ENCODE measurements at places on chromosomes 5 and 9.

DNA sequence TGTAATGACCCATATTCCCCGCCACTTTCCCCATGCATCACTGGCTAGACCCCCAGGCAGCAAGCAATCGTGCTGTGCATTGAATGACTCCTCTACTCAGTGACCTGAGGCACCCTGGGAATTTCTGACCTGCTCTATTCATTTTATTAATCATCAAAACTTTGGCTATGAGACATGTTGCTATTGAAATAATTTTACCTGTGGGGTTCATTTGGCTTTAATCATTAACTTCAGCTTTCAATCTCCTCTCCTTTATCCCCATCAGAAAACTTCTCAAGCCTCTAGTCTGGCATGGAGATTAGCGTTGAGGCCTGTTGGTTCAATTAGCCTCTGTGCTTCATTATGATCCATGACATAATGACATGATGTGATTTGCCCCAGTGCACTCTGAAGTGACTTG, 429.0 kb downstream of the ZNF608 start:
- DNase-seq = no peak

DNA sequence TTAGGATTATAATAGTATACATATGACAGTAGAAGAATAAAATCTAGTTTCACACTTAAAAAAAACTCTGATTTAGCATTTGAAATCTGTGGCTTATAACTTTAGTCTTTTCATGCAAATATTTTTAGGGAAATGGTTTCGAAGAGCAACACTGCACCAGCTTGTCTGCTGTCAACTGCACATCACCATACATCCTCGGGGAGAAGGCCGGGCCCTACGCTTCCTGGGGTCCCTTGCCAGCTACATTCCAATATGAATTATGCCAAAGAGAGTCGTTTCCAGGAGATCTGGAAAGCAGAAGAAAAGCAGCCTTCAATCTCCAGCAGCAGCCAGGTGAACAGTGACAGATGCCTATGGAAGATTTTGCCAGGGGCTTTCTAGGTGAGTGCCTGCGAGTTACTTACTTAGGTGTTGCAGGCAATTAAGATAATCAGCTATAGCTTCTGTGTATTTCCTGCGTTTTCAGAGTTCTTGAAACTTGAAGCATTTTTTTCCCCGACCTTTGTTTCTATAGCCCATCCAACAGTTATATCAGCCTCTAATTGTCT, 166.8 kb downstream of the TRPM3 start:
- DNase-seq = no peak

- DNase-seq = no peak
These were observed 19.3 kb downstream of the SRP19 start for GRCh38 chr5:112880219-112880964.

DNA sequence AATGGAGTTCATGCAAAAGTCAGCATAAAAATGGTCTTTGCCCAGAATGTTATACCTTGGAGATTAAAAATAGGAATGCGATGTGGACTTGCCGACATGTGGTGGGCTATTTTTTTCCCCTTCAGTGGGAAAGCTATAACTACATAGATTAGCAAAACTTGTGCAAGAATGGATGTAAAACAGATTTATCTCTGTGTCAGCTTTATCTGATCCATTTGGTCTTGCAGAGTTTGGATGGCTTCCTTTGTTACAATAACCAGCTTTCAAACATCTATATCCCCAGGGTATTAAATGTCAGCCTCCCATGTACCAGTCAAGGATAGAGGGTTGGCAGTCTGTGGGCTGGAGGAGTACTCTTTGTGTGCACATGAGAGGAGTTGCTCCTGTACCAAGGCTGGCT, 284.9 kb downstream of the TMEM38B start:
- no peak for DNase-seq

- DNase-seq = no peak
These were observed 13.1 kb upstream of the CARD19 start for GRCh38 chr9:93082841-93083411.

GRCh38 chr5:95284572-95285408, at the start of gene MCTP1:
MCTP1 (minus strand) TSS chr5:95285094.
- no peak for DNase-seq

- peak; percentile 55 for DNase-seq
These were observed 97.5 kb upstream of the ARAP3 start for GRCh38 chr5:141779503-141779973.

Measured in PC-9 (cell line).